ENCODE measurements at places on chromosomes 2 and 18. TPM values are rescaled to one million over a fixed set of nuclear protein-coding genes. Genes with fewer than 3 reads are reported as not detected.

GRCh38 chr2:183678908-183679307 is 554.7 kb downstream of the NUP35 start:
- H3K4me3 ChIP-seq, result no peak overlapping the region
- H3K4me1 ChIP-seq, result no peaks in the 10 kb centered on the region
- H3K27ac ChIP-seq, result no peak overlapping the region
- no peaks in the 10 kb centered on the region for H3K36me3 ChIP-seq
- H3K27me3 ChIP-seq, result no peaks in the 10 kb centered on the region
- DNase-seq, result no peak

- DNase-seq, result no peak
- H3K4me1 ChIP-seq, result no peaks in the 10 kb centered on the region
- no peak overlapping the region for H3K27ac ChIP-seq
- H3K27me3 ChIP-seq, result no peaks in the 10 kb centered on the region
- no peak overlapping the region for H3K4me3 ChIP-seq
Measured at GRCh38 chr18:58988600-58988999, 123.9 kb downstream of the ZNF532 start.

KIF1A gene
- 1.6 TPM for total RNA-seq

CPS1 gene
- total RNA-seq, result 2.3 TPM

TEX44 gene
- total RNA-seq, result not detected

DNA sequence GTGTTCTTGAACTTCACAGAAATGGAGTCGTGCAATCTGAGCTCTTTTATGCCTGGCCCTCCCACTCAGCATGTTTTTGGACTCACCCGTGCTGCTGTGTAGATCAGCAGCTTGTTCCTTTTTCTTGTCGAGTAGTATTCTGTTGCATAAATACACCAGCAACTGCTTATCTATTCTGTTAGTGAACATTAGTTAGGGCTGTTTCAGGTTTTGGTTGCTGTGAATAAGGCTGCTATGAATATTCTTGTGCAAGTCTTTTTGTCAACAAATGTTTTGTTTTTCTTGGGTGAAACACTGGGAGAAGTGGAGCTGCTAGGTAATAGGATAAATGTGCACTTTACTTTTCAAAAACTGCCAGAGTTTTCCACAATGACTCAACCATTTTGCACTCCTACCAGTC is 15.3 kb upstream of the CIDEA start:
- H3K27ac ChIP-seq, result no peak overlapping the region
- no peaks in the 10 kb centered on the region for H3K4me1 ChIP-seq
- H3K36me3 ChIP-seq, result no peaks in the 10 kb centered on the region
- H3K27me3 ChIP-seq, result peaks cover 7% of the 10 kb centered on the region
- DNase-seq, result no peak
- H3K4me3 ChIP-seq, result no peak overlapping the region

GRCh38 chr2:240347373-240347940 is 88.0 kb upstream of the GPC1 start:
- no peaks in the 10 kb centered on the region for H3K36me3 ChIP-seq
- H3K4me1 ChIP-seq, result no peaks in the 10 kb centered on the region
- no peaks in the 10 kb centered on the region for H3K27me3 ChIP-seq
- no peak overlapping the region for H3K4me3 ChIP-seq

DNA sequence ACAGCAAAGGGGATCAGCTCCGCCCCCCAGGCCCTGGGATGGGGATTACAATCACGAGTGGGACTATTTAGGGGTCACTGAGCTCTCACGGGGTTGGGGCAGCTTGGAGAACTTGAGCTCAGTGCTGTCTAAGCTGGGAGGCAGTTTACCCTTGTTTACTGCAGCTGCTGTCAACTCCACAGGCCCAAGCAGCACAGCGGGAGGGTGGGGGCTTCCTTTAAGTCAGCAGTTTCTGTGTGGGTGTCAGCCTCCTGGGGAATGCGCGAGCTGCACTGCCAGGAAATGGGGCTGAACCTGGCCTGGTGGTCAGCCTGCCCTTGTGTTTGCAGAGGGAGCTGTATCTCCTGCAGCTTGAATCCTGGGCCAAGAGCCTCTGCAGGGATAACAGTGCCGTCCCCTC is 29.8 kb downstream of the TOGARAM2 start:
- DNase-seq, result peak; percentile 60
- peaks cover 76% of the 10 kb centered on the region for H3K4me1 ChIP-seq
- no peaks in the 10 kb centered on the region for H3K27me3 ChIP-seq
- H3K27ac ChIP-seq, result peak overlapping the region; percentile 93
- no peaks in the 10 kb centered on the region for H3K36me3 ChIP-seq
- peak overlapping the region; percentile 22 for H3K4me3 ChIP-seq

DNA sequence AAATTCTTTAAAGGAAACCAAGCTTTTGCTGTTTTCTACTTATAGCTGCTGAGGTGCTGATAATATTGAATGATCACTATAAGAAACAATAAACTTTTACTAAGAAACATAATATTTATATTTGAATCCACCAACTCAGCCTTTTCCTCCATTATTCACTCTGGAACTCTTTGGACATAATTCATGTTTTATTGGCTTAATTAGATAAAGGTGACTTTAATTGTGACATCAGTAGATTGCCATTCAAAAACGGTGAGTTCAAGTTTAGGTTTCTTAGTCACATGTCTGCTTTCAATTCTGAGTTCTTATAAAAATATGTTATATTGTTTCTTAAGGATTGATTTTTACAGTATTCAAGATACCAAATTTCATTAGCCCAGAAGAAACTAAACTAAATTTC is 24.0 kb downstream of the CCDC85A start:
- no peaks in the 10 kb centered on the region for H3K27me3 ChIP-seq
- H3K4me1 ChIP-seq, result no peaks in the 10 kb centered on the region
- no peak overlapping the region for H3K27ac ChIP-seq
- no peak overlapping the region for H3K4me3 ChIP-seq

DNA sequence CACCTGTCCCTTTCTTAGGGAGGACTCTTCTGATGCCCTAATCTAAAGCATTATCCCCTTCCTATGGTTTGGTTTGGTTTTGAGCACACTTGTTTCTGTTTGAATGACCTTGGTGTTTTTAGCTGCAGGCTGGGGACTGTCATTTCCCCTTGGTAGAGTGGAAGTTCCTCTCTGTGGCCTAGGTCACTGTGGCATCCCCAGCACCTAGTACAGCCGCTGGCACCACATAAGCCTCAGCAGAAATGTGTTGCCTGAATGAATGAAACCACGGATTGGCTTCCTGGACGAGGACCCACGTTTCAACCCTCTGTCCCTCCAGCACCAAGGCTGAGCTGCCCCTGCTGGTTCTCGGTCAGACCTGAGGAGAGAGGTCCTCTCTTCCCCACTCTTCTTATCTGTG is 159.9 kb downstream of the CTIF start:
- H3K36me3 ChIP-seq, result no peaks in the 10 kb centered on the region
- DNase-seq, result no peak
- H3K4me3 ChIP-seq, result no peak overlapping the region
- no peak overlapping the region for H3K27ac ChIP-seq

Measured in CD8-positive, alpha-beta memory T cell (primary cell).